ENCODE measurements at places on chromosomes 13 and 19.

DNA sequence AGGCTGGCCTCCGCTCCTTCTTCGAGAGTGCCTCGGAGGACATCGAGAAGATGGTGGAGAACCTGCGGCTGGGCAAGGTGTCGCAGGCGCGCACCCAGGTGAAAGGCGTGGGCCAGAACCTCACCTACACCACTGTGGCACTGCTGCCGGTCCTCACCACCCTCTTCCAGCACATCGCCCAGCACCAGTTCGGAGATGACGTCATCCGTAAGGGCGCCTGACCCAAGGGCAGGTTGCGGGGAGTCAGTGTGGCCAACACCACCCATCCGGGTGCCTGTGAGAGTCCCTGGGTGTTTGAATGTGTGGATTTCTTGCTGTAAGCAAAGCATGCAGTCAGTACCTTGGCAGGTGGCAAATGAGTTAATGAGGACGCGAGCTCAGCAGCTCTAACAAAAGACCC, 78.8 kb downstream of the RYR1 start:
- DNase-seq = no peak

GRCh38 chr19:45492627-45493470, 4.0 kb downstream of the RTN2 start:
- DNase-seq = peak; percentile 76

DNA sequence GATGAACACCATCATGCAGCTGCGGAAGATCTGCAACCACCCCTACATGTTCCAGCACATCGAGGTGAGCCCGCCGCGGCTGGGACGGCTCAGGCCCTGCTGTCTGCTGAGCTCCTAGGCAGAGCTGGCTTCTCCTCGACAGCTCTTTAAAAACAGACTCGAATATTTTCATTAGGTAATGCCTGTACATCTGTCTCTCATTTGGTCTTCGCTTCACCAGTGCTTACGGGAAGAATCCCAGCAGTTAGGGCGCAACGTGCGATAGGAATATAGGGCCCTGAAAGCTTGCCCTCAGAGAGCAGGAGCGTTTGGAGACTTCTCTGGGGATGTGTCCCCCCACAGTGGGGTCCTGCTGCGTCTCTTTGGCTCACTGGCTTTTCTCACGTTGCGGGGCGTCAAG, 63.8 kb upstream of the LDLR start:
- DNase-seq = no peak

- DNase-seq = no peak
Observed at GRCh38 chr13:101709952-101710351, 257.5 kb downstream of the ITGBL1 start.

- DNase-seq = no peak
Observed at GRCh38 chr13:35771898-35772297, 295.4 kb upstream of the MAB21L1 start.

Measured in KBM-7 (cell line).